ENCODE measurements at places on chromosomes 16 and 17.

GRCh38 chr16:8683640-8684039, 9.2 kb downstream of the ABAT start:
- no peak for DNase-seq

DNA sequence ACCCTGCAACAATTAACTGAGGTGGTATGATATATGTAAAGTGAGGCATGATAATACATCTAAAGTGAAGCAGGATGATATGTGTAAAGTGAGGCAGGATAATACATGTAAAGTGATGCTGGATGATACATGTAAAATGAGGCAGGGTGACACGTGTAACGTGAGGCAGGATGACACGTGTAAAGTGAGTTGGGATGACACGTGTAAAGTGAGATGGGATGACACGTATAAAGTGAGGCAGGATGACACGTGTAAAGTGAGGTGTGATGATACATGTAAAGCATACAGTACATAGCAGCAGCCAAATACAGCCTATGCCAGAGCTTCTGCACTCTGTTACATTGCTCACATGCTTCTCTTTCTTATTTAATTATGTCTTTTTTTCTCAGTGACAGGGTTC, 184.4 kb upstream of the FOXF1 start:
- no peak for DNase-seq

- no peak for DNase-seq
Observed at GRCh38 chr16:15484662-15485061, 50.3 kb downstream of the BMERB1 start.

GRCh38 chr17:29597361-29598172, 4.6 kb downstream of the ANKRD13B start:
- DNase-seq = no peak

GRCh38 chr17:51638971-51639370, 378.6 kb downstream of the UTP18 start:
- DNase-seq = no peak

DNA sequence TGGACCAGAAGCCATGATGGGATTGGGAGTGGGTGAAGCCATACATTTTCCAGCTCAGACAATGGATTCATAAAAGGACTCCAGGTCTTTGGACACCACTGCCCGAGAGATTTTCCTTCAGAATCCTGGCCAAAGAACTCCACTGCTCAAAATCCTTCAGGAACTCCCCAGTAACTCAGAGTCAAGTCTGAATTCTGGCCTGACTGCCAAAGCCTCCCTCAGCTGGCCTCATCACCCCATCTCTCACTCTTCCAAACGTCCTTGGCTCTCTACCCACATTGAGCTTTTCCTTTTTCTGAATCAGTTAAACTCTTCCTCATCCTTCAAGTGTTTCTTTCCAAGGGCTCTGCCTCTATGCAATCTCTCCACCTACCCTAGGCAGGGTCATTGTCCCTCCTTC, 1.2 kb upstream of the SEPTIN1 start:
- no peak for DNase-seq

GRCh38 chr16:23334457-23334853, 32.4 kb downstream of the SCNN1B start:
- DNase-seq = no peak

- peak; percentile 41 for DNase-seq
Observed at GRCh38 chr17:28928061-28928460, 23.3 kb downstream of the PHF12 start.

- DNase-seq = no peak
Observed at GRCh38 chr17:57676543-57676942, 68.6 kb downstream of the CCDC182 start.

GRCh38 chr17:15513856-15514459, 46.5 kb upstream of the CDRT4 start:
- DNase-seq = no peak

DNA sequence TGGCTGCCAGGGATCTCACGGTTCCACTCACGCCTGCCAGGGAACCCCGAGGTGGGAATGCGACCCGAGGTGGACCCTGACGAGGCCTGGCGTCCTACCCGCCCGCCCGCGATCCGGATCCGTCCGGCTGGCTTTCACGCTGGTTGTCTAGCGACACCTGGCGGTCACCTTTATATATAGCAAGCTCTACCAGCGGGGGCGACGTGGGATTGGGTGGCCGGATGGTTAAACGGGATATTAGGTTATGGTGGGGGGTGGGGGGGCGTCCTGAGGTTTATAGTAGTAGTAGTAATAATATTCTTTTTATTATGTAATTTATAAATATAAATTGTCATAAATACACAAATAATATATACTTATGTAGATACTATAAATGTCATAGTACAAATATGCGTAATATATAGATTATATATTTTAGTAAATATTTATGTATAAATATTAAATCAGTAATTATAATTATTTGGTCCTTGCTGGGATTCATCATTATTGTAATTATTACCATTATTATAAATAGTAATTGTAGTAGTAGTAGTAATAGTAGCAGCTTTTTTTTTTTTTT, 136.9 kb downstream of the KCNJ12 start:
- peak; percentile 72 for DNase-seq

DNA sequence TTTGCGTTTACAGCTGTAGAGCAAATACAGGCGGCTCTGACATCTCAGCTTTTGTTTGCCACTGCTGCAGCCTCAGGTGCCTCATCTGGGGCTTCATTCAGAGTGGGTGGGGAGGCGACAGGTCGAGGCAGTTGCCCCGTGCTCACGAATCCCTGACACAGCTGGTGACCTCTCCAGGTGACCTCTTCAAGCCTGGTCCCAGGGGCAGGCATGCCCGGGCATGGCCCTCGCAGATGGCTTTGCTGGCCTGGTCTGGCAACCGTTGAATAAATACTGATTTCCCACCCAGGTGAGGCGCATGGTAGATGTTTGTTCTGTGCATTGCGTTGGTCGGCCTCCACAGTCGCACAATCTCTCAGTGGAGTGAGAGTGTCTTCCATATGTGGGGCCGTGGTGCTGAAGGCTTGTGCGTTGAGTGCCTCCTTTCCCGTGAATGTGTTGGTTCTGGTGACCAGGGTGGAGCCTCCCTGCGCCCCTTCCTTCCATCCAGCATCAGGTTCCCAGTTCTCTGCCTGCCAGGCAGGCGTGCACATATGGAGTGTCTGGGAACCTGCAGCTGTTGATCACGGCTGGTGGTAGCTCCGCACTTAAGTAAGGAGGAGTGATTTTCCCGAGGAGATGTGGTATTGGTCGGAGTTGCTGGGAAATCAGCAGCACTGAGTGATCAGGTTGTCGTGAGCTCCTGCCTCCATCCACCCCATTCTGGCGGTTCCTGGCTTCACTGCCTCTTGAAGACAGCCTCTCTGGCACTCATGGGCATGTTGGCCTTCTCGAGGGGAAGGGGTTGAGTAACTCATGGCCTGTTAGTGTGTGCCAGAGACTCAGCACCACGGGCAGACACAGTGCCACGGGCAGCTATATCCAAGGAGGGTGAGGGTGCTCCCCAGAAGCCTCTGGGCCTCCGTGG, 149.7 kb downstream of the RPTOR start:
- no peak for DNase-seq

GRCh38 chr17:57407287-57408070, 151.2 kb downstream of the MSI2 start:
- DNase-seq = peak; percentile 75

GRCh38 chr17:27430882-27431491, 25.3 kb upstream of the KSR1 start:
- peak; percentile 69 for DNase-seq

DNA sequence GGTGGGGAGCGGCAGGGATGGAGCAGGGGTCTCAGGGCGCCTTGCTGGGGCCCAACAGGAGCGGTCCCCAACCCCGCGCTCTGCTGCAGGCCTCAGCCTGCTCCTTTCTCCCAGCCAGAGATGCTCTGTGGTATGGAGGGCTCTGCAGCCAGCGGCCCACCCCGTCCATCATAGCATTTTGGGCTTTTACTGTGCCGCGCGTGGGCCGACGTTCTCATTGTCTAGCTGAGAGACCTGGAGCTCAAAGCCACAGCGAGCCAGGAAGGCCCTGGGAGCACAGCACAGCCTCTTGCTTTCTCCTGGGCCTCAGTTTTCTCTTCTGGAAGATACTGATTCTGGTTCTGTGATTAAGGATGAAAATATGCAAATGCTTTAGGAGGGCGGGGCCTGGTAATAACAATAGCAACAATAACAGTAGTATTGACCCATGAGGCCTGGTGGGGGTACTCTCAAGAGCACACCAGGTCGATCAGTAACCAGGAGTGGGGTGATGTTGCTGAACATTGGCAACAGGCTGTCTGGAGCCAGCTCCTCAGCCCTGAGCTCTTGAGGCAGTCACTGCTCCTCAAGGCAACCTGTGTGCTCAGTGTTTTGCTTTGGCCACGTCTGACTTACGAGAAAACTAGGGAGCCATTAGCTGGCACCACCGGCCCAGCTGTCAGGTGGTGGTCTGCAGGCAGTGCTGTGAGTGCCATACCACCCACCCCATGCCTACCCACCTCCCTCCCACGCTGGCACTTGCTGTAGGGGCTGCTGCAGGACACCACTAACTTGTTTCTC, 1.1 kb upstream of the RASD1 start:
- DNase-seq = no peak

GRCh38 chr17:4998027-4998731, 429 bp downstream of the KIF1C start:
- DNase-seq = no peak

DNA sequence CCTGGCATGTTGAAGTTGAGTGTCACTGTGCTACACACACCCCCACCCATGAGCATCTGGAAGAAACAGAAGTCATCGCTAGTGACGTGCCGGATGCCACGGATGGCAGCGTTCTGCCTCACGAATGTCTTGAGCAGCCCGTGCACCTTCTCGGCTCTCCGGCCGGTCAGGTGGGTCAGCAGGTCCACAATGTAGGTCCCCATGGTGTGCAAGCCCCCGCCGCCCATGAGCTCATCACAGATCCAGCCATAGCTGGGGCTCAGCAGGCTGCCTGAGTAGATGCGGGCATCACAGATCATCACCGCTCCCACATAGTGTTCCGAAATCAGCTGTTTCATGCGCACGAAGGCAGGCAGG, 8.9 kb downstream of the C16orf86 start:
- DNase-seq = no peak

GRCh38 chr16:31148281-31148728, 1.6 kb downstream of the PRSS36 start:
- peak; percentile 83 for DNase-seq

GRCh38 chr17:82112914-82113311, 14.9 kb upstream of the FASN start:
- no peak for DNase-seq

DNA sequence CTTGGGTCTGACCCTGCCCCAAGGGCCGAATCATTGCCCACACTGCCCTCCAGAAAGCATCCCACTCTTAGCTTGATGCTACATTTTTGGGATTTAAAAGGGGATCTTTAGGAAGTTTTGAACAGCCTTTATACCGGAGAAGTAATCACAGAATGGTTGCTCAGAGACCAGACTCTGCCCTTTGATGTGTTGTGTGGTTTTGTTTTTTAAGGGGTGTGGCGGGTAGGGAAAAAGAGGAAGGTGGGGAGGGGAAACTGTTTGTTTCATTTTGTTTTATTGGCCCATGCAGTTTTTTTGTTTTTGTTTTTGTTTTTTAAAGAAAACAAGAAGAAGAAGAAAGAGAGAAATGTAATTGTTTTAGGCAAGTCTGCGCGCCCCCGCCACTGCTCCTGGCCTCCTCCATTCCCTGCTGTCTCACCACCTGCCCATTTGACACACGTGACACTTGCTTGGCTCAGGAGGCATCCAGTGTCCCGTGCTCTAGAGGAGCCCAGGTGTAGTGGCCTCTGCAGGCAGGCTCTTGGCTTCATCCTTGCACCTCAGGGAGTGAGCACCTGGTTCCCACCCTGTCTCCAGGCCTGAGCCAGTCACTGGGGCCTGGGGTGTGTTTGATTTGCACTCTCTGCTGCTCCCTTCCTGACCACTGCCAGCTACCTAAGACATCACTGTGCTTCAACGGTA, 35.7 kb downstream of the GNAO1 start:
- DNase-seq = no peak

- peak; percentile 55 for DNase-seq
Observed at GRCh38 chr17:56593646-56594319, at the start of gene NOG. NOG (plus strand) TSS chr17:56593699; CDS start chr17:56594224, 525 bp downstream.

- no peak for DNase-seq
Observed at GRCh38 chr16:84029297-84030047, 13.1 kb downstream of the SLC38A8 start.

DNA sequence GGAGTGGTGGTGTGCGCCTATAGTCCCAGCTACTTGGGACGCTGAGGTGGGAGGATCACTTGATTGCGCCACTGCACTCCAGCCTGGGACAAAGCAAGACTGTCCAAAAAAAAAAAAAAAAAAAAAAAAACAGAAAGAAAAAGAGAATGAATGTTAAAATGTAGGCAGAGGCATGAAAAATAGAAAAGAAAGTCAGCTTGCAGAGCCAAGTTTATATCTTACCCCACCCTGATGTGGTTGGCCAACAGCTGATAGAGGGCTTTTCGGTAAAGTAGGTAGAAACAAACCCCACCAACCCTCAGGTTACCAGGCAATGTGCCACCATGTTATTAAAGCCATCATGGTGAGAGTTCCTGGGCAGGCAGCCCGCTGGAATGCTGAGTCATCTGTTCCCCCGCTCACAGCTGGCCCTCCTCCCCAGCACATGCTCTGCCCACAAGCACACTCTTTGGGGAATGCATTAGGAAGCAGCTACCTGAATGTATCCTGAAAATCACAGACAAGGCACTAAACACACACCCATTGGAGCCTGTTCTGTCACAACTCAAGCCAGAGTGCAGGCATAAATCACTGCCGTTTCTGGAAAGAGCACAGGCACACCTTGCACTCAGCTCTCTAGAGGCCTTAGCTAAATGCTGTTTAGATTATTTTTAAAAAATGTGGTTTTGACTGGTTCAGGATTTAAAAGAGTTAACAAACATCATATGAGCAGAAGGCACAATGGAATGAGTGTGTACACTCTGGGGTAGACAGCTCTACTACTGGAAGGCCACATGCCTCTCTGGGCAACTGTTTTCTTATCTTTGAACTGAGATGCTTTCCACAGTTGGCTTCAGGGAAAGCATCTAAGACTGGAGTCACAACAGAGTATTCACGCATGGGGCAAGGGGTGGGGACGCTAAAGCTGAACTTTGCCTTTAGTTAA, 128.5 kb downstream of the PARN start:
- DNase-seq = peak; percentile 67

DNA sequence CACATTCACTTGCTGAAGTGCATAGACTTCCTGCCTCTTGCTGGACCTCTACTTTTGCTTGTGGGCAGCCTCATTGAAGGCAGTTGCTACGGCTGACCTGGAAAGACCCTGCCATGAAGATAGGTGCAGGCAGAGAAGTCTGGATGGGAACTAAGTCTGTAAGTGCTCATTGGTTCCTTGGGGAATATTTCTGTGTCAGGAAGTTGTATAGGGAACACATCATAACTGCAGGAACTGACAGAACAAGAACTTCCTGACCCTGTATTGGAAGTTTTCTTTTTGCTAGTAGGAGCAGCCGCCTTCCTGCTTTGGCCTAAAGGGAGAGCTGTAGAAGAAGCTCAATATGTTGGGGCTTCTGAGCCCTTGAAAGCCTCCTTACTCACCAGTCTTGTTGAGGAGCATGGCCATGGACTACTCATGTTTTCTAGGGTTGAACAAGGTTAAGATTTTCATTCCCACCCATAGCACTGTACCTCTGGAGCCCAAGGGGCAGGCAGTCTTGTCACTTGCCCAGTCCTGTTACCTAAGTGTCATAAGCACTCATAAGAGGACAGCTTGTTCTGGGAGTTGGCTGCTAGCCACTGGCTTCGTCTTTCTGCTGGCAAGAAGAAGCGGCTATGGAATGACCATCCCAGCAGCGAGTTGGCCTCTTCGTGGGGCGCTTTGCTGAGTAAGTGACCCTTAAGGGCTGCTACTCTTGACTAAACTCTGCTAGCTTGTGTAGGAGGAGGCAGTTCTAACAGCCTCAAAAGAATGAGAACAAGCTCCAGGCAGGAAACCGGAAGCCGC, 7.2 kb downstream of the UBFD1 start:
- DNase-seq = no peak

Measured in Calu3 (cell line).